Left lung (tissue), 14 donors: ENCODE measurements at places on chromosomes 5 and 9.

DNA sequence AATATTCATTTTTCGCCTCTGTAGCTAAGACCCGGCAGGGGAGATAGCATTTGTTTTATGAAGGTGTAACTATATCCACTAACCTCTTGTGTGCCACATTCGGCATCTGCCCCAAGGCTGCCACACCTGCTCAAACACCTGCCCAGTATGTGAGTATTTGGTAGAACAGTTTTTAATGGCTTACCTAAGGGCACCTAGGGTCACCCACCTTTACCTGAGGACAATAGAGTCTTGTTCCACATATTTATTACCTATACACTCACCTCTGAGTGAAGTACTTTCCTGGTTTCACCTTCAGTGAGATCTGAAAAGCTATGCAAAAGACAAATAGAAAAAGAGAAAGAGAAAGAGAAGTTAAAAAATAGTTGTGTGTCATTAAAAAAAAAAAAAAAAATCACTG, 68.0 kb upstream of the PIP5K1B start:
- DNase-seq: no peak

DNA sequence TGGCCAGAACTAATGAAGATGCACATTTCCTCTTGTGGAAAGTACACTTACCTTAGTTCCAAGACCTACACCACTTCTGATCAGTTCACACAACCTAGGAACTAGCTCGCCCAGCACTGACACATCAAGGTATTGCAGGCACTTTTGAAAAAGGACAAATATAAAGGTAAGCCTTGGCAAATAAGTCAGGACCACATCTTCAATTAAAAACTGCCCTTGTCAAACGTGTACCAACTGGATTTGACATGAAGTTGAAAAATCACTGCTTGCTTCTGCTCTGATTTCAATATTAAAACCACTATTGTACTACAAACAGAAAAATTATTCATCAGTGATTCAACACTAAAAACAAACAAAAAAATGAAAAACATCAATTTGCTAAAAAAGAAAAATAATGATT, 45.0 kb upstream of the OR2K2 start:
- DNase-seq: no peak

DNA sequence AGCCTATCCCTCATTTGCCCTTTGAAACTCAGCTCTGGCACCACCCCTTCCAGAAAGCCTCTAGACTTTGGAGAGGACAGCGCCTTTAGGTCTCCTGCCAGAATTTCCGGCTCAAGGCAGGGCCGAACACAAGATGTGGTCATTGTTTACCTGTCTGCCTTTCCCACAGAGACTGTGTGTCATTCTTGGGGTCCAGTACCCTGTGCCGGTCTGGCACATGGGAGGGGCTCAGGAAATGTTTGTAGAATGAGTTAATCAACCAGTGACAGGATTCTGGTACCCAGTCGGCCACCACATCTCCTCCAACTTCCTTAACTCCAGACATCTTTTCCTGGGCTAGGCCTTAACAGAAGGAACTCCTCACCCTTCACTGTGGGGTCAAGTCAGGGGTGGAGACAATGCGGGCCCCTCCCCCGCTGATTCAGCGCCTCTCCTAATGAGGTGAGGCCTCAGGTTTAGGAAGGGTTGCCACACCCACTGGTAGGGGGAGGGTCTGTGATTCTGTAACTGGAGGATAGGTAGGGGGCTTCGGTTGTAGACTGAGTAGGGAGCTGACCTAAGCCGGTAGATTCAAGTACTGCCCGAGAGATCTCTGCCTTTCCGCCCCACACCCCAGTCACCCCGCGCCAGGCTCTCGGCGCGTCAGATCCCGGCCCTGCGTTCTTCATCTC, 29.3 kb downstream of the PCDH1 start:
- DNase-seq: peak; percentile 74

DNA sequence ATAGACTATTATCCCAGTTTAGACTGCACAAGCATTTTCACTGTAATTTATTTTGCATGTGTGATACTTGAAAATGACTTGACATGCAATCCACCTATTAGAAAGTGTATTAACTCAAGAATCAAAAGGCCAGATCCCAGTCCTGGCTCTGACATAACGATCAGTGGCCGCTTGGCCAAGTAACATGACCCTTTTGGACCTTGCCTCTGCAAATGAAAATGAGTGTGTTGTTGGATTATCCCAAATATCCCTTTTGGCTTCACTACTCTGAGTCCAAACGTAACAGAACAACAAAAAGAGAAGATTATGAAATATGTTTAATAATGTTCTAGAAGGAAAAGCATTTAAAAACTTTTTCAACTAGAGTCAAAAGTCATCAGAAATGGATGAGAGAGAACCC, 19.0 kb downstream of the DMGDH start:
- no peak for DNase-seq

DNA sequence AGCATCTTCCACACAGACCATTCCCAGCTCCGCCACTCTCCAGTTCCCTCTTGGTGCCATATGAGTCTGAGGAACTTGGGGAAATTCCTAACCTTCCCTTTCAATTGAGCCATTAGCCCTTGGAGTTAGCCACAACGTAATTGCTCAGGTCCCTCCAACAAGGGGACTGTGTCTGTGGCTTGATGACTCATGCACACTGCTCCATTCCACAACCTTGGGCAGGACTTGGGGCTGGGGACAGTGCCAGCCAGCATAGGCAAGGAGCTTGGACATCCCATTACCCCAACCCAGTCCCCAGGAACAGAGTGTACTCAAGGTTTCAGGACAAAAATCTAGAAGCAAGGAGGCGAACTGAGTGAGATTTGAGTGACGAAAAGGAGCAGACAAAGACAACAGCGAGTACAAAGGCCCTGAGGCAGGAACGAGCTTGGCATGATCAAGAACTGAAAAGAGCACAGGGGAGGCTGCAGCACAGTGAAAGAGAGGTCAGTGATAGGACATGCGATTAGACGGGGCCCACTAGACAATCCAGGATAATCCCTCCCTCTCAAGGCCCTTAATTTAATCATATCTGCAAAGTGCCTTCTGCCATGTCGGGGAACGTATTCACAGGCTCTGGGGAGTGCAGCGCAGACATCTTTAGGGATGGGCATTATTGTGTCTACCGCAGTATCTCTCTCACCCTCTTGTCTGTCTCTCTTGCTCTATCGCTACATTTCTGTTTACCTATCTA, 16.0 kb upstream of the JADE2 start:
- peak; percentile 54 for DNase-seq

GRCh38 chr5:77957-78804, 13.8 kb upstream of the PLEKHG4B start:
- peak; percentile 36 for DNase-seq

GRCh38 chr5:100584069-100584468, 48.9 kb downstream of the FAM174A start:
- DNase-seq: no peak

GRCh38 chr5:54834121-54834842, 151.1 kb downstream of the ESM1 start:
- DNase-seq: no peak

DNA sequence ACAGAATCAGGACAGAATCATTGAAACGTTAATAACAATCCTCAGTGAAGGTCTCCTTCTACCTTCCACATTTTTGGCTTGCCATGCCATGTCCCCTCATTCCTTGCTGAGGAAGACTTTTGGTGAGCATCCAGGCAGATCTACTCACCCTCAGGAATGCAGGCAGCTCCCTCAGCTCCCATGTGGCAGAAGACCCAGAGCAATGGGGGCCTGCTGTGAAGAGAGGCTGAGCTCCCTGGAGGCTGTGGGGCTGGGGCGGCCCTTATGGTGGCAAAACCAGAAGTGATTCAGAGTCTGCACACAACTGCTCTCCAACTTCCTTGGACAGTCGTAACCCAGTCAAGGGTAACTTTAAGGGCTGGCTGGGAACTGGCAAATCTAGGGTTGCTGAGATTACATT, 247.2 kb upstream of the EFNA5 start:
- DNase-seq: no peak

- DNase-seq: no peak
Observed at GRCh38 chr9:106334081-106334480, 528.9 kb upstream of the ZNF462 start.

- DNase-seq: no peak
Observed at GRCh38 chr5:124162767-124163532, 583.5 kb downstream of the ZNF608 start.

DNA sequence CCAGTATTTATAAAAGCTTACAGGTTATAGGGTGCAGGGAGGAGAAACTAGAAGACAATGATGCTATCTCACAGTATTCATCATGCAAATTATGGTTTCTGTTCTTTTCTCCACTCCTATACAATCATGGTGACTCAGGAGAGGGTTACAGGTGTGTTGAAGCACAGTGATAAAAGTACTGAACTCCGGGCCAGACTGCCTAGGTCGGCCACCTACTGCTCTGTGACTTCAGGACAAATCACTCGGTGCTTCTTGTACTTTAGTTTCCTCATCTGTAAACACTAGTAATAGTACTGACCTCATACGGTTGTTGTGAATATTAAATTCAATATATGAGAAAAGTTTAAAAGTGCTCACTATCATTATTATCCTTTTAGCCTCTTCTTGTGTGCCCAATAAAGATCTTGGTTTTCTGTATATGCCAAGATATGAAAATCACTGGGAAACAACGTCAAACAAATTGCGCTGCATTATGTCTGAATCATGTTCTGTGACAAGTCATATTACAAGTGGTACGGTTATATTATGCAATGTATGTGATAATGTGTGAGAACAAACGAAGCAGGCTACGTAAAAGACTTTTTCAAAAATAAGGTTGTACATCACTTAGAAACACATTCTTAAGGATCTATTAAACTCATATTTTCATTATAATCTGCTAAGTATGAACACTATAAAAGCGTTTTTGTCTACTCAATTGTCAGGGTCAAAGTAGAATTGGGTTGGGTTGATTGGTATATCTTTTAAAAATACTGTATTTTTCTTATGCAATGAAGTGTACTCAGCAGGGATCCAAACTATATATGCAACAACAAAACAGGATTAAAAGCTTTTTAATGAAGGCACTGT, 153.3 kb downstream of the EFNA5 start:
- no peak for DNase-seq
